Activated naive CD4-positive, alpha-beta T cell treated with anti-CD3 and anti-CD28 coated beads for 36 hours (primary cell): ENCODE measurements at places on chromosomes 5 and 9. TPM values are rescaled to one million over a fixed set of nuclear protein-coding genes. Genes with fewer than 3 reads are reported as not detected.

- no peak for DNase-seq
Observed at GRCh38 chr9:86687788-86688187, 259.5 kb downstream of the GAS1 start.

DNA sequence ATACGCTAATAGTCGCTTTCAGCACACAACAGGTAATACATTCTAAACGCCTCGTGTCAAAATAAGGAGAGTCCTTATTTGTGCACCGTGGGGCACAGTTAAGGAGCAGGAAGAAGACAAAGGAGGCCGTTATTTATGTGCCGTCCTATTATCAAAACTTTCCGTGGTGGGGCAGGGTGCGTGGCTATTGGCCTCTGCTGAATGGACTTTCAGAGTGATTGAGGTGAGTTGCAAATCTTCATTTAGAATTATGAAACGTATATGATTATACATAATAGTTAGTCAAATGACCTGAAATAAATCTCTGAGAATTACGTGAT is 833 bp downstream of the C5orf24 start:
- peak; percentile 44 for DNase-seq

DNA sequence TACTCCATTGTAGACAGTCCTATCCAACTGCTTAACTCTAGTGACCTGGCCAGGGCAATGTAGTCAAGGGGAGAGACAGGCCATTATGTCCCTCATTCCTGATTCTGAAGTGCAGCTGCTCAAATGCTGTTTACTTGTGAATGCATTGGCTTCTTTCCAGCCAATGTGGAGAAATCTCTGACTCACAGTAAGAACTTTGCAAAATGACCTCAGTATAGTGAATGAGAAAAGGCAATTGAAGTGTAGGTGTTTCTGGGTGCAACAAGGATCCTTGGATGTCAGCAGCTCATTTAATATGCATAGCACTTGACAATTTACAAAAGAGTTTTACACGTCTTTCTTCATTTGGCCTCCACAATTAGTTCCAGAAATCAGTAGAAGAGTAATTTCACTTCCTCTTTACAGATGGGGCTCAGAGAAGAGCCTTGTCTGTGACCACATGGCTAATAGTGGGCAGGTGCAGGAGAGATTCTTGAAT is 367.2 kb downstream of the OSTF1 start:
- DNase-seq = no peak

- no peak for DNase-seq
Observed at GRCh38 chr5:81268521-81269196, 32.7 kb upstream of the ZCCHC9 start.

DNA sequence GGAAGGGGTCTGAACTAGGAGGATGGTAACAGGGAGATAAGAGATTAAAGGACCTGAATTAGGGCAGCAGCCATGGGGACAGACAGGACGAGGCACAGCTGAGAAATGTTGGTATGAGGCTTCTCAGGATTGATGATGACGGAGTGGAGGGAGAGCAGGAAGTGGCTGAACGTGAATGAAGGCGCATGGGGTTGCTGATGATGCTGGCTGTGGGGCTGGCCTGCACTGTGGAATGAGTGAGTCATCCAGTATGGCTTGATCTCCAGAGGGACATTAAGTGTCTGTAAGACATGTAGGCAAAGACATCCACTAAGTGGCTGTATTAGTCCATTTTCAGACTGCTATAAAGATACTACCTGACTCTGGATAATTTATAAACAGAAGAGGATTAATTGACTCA is 256.4 kb downstream of the ICE1 start:
- no peak for DNase-seq

GRCh38 chr5:67206929-67207328 is 10.3 kb upstream of the CD180 start:
- peak; percentile 97 for DNase-seq

DNA sequence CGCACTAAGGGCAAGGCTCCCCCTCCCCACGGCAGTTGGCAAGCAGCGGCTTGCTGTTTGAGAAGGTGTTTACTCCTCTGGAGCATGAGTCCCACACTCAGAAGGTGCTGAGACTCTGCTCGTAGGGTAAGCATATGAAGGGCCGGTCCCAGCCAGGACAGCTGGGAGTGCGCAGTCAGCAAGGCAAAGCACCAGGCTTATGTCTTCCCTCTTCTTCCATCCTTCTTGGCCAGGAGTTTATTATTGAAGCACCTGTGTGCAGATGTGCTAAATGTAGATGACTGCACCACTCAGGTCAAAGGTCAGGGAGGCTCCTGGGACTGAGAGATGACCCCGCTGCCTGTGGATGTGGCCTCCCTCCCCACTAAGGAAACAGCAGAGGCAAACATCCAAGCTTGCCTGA is 27.0 kb upstream of the CDKN2AIPNL start:
- no peak for DNase-seq

Gene DAPK1
- total RNA-seq = 0.20 TPM

Gene ATP6V1G1
- total RNA-seq = 26.7 TPM

Gene DCTN4
- 41.0 TPM for total RNA-seq
